Activated naive CD8-positive, alpha-beta T cell treated with anti-CD3 and anti-CD28 coated beads for 36 hours (primary cell): ENCODE measurements at places on chromosomes 3 and 15. TPM values are rescaled to one million over a fixed set of nuclear protein-coding genes. Genes with fewer than 3 reads are reported as not detected.

The PLSCR4 gene
- not detected for total RNA-seq

DNA sequence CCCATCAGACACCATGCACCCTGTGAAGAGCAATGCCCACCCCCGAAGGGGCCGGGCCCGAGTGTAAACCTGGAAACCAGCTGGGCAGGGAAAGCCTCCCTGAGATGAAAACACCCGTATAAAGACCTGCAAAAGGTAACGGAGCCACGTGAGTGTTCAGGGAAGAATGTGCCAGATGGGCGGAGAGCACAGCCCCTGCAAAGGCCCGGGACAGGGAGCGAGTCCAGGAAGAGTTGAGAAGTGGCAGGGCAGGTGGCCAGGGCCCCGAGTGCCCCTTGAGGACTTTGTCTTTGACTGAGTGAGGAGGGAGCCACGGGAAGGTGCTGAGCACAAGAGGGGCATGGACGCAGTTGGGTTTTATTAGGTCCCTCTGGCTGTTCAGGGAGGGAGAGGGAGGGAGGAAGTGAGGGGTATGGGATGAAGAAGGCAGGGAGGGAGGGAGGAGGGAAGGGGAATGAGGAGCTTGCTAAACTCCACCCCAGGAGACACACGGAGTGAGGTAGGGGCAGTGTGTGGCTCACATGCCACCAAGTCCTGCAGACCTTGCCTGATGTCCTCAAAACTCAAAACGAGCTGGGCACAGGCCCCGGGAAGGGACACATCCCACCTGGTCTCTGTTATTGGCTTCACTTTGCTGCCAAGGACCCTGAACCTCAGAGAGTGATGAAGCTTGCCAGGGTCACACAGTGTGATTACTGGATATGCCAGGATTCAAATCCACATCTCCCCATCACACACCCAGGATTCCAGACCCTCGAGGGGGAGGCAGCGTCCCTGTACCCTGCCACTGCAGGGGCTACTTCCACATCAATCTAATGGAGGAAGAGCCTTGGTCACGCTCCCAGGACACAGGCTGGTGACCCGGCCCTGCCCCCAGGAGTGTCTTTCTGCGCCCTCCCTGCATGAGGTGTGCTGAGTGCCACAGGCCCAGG lies 49.1 kb upstream of the IQSEC1 start:
- no peak for DNase-seq
- H3K4me1 ChIP-seq: no peaks in the 10 kb centered on the region
- no peak overlapping the region for H3K4me3 ChIP-seq
- H3K27me3 ChIP-seq: no peaks in the 10 kb centered on the region
- H3K36me3 ChIP-seq: no peaks in the 10 kb centered on the region

DNA sequence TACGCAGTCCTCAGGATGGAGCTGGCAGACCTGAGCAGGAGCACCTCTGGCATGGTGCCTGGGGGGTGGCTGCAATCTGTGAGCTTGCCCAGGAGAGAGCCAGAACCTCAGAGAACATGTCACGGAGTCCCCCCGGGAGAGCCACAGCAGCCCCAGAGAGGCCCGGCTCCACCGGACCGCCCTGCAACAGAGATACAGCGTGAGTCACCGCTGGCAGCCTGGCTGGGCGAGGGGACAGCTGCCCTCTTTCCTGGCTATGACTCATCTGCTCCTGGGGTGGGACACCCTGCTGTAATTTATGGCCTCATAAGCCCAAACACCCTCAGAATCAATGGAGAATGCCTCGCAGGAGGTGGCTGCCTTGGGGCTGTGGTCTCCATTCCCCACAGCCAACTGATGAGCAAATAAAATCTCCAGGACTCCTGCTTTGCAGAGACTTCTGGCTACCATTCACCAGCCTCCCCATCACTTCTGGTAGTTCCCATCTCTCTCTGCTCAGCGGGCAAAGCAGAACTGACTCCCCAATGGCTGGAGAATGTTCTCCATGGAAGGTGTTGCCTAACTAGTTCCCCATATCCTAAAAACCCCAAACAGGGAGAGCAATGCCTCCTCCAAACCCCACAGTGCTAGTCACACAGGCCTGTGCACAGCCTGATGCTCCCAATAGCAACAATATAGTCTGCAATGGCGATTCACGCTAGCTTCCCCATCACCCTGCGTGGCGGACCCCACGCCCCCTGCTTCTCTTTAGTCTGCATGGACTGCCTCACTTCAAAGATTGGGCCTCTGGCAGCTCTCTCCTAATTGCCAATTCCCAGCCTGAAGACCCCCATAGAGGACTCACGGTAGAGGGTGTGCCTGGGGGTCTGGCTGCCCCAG lies 21.6 kb downstream of the ACSBG1 start:
- no peaks in the 10 kb centered on the region for H3K27me3 ChIP-seq
- no peak for DNase-seq
- no peaks in the 10 kb centered on the region for H3K4me1 ChIP-seq
- H3K36me3 ChIP-seq: no peaks in the 10 kb centered on the region
- no peak overlapping the region for H3K4me3 ChIP-seq

The MEGF11 gene
- total RNA-seq: not detected
